Inflammatory macrophage treated with lipopolysaccharide for 4 hours (primary cell): ENCODE measurements at places on chromosomes 2 and 18.

DNA sequence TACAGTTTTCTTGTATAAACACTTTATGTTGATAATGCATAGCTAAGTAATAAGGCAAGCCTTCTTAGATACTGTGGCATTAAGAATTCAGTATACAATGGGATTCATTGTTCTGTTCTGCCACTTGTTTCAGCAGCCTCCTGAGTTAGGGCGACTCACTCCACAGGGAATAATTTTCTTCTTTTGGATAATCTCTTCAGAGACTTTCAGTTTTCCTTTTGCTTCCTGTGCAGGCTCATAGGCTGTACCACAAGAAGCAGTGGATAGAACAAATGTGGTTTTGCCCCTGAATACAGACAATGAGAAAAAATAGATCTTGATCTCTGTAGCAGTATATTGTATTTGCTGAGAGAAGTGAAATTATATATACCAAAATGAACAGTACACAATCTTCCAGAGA, 298.0 kb downstream of the ZNF407 start:
- DNase-seq, result peak; percentile 29

GRCh38 chr2:225559072-225559415, 159.5 kb downstream of the NYAP2 start:
- no peak for DNase-seq

DNA sequence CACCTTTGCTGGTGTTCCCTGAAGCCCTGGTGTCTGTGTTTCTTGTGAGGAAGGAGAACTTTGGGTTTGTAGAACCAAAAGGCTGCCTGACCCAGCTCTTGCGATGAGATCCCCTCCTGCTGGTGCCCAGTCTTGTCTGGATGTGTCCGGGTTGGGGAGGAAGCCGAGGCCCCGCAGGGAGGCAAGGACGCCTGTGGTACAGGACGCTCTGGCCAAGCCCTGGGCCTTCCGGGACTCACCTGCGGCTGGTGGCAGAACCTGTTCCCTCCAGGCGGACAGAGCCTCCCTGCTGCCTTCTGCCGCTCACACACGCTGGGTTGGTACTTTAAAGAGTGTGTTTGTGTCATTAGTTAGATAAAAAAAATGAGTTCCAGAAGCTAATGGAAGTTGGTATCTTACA, 616.2 kb downstream of the GALR1 start:
- DNase-seq, result no peak

- DNase-seq, result peak; percentile 78
Observed at GRCh38 chr18:50848991-50849390, 29.2 kb upstream of the MRO start.

- no peak for DNase-seq
Observed at GRCh38 chr2:127650785-127651380, 4.9 kb downstream of the GPR17 start.

- DNase-seq, result no peak
Observed at GRCh38 chr2:43738257-43738656, 35.6 kb upstream of the DYNC2LI1 start.

- DNase-seq, result peak; percentile 37
Observed at GRCh38 chr2:238238766-238239542, 884 bp downstream of the HES6 start.
